Urinary bladder (tissue), 4 donors: ENCODE measurements at places on chromosomes 5 and 9.
A peak's percentile ranks its signal among the peaks of the same experiment; 100 is the strongest.

DNA sequence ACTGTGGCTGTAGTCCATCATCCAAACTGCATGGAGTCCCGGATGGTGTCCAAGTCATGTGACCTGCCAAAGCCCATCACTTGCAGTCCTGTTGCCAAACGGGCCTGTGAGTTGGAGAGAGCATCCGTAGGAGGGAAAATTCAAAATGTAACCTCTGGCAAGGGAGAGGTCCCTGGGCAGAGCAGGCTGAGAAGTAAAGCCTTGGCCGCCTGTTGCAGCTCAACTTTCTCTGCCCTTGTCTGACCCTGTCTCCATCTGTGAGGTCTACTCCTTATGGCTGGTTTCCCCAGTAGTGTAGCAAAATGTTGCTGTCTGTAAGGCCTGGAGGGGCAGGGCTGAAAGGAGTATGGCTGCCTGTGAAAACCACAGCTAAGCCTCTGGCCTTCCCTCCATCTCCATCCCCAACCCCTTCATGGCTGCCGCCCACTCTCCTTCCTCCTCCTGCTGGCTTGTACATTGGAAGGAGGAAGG is 163.5 kb downstream of the SEMA6A start:
- DNase-seq = peak; percentile 86

- DNase-seq = no peak
These were observed 2.0 kb upstream of the PHPT1 start for GRCh38 chr9:136847088-136847825.

DNA sequence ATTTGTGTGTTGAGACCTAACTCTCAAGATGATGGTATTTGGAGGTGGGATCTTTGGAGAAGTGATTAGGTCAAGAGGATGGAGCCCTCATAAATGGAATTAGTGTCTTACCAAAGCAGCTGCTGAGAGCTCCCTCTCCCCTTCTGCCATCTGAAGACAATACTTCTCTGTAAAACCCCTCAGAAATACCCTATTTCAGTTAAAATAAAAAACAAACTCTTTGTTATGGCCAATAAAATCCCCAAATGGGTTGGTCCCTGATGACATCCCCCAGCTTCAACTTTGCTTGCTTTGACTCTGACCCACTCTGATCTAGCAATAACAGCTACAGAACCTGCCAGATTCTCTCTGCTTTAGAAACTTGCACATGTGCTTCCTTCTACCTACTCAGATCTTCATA is 100.9 kb downstream of the SNCAIP start:
- DNase-seq = no peak

DNA sequence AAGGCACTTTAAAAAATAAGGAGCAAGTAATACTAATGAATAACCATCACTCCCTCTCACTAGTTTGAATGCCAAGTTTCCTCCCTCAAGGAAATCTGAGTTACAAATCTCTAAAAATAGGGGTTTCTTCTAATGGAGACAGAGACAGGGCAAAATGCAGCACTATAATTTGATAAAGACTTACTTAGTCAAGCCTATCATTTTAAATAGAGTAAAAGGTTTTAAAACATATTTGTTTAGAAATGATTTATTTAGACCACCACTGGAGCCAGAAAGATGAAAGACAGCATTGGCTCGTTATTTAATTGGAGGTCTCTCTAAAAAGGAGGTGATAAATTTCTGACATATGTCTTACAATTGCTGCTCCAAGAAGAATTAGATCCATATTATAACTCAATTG is 228.7 kb downstream of the TLE1 start:
- DNase-seq = peak; percentile 21

DNA sequence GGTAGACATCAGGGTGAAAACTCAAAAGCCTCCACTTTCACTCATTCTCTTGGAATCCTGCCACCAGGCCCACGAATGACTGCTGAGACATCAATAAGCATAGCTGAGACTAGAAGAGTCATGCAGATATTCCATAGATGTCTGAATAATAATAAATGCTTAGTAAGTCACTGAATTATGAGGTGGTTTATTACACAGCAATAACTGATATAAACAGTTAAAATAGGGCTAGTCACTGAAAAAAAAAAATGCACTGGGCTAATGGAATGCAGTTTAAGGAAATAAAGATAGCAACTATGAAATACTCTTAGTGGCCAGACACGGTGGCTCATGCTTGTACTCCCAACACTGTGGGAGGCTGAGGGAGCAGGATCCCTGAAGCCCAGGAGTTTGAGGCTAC is 262.8 kb upstream of the CDH6 start:
- no peak for DNase-seq

DNA sequence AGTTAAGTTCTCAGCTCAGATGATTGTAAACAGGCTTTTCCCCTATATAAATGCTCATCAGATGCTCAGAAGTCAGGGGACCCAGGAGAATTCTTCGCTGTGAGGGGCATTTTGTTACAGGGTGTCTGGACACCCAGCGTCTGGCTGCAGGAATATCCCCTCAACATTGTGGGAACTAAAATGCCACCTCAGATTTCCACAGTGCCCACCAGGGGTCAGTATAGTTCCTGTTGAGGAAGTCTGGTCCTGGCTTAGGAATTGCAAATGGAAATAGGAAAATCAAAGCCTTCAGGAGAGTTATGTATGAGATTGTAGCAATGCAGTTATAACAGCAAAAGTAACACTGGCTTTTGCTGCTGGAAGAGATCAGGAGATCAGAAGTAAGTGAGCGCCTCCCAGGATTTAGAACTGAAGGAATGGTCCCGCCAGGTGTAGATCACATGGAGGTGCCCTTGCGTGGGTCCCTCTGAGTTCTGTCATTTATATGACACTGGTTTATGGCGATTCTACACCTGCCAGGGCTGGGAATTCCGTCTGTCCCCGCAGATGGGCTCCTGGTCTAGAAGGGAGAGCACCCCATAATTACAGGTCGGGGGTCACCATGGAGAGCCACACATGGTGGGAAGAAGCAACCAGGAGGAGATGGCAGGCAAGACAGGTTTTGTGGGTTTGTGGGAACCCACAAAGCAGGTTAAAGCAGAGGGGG is 47.1 kb upstream of the CTSL start:
- DNase-seq = peak; percentile 43

GRCh38 chr9:109456811-109457210 is 41.3 kb downstream of the PTPN3 start:
- no peak for DNase-seq

DNA sequence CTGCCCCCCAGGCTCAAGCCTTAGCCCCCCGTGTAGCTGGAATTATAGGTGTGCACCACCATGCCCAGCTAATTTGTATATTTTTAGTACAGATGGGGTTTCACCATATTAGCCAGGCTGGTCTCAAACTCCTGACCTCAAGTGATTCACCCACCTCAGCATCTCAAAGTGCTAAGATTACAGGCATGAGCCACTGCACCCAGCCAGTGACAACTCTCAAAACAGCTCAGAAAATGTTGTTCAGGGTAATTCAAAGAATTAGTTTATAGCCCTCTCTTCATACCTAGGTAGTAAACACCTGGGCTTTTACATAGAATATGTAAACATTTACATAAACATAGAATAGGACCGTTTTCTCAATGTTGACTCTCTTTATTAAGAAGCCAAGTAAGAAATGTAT is 168.7 kb downstream of the ENC1 start:
- DNase-seq = no peak

DNA sequence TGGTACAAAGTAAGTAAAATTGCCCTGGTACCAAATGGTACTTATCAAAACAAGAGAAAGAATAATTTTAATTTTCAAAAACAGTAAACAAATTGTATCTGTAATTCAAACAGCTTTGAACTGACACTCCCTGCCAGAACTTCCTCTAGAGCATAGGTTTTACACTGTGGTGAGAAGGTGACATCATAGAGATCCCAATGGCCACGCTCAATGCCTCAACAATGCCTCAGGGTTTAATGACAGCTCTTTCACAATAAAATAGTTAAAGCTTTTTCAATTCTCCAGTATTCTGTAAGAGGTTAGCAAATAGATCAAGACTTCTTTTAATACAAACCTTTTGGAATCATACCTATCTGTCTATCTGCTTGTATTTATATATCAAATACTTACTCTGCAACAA is 437.1 kb downstream of the PRR16 start:
- DNase-seq = no peak

DNA sequence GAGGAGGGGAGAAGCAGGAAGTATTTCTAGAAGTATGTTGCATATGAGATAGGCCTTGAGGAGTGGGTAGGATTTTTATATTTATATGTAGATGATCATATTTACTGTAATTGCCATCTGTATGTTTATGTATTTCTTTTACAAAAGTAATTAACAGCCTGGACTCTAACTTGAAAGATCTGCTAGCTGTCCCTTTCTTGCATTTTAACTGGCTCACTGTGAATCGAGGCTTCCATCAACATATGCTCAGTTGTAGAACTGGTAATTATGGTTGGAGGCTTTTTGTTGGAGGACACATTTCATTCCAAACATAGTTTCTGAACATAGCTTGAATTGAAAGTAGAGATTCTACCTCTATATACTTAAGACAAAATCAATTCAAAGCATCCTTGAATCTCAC is 23.4 kb downstream of the ABLIM3 start:
- no peak for DNase-seq

DNA sequence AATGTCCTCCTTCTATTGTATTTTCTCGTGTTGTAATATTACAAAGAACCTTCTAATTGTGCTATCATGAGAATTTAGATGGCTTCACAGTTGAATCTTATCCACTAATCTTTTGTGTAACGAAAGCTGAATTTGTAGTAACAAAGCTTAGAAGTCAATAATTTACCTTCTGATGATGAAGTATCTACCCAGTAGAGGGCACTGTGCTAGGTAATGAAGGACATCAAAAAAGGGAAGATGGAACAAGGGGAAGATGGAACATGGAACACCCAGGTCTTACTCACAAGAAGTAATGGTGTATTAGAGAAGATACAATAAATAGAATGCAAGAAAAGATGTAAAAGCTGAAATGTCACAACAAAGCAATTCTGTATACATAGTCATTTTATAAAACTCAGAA is 131.0 kb upstream of the CCNG1 start:
- DNase-seq = no peak
